ENCODE measurements at places on chromosomes 6 and 20.

- H3K4me3 ChIP-seq: no peak overlapping the region
- H3K27ac ChIP-seq: no peak overlapping the region
- no peak for DNase-seq
- H3K27me3 ChIP-seq: no peaks in the 10 kb centered on the region
- H3K4me1 ChIP-seq: no peaks in the 10 kb centered on the region
- H3K36me3 ChIP-seq: no peaks in the 10 kb centered on the region
Measured at GRCh38 chr6:35014786-35015185, 125.7 kb downstream of the ANKS1A start.

DNA sequence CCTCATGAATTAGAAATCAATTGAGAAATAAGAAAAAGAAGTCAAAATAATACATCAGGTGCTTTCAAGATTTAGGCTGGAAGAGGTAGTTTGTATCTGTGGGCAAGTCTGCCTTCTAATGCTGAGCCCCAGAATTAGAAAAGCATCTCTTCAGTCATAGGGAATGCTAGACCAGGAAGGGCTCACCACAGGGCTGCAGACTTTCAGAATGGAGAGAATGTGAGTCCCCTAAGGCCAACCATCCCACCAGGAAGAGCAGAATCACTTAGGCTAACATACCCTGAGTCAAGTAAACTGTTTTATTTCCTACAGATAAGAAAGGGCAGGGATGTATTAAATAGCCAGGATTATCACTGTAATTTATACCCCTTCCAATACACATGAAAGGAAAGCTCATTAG is 510.2 kb downstream of the RNF144B start:
- H3K36me3 ChIP-seq: no peaks in the 10 kb centered on the region
- no peak overlapping the region for H3K4me3 ChIP-seq
- DNase-seq: no peak

DNA sequence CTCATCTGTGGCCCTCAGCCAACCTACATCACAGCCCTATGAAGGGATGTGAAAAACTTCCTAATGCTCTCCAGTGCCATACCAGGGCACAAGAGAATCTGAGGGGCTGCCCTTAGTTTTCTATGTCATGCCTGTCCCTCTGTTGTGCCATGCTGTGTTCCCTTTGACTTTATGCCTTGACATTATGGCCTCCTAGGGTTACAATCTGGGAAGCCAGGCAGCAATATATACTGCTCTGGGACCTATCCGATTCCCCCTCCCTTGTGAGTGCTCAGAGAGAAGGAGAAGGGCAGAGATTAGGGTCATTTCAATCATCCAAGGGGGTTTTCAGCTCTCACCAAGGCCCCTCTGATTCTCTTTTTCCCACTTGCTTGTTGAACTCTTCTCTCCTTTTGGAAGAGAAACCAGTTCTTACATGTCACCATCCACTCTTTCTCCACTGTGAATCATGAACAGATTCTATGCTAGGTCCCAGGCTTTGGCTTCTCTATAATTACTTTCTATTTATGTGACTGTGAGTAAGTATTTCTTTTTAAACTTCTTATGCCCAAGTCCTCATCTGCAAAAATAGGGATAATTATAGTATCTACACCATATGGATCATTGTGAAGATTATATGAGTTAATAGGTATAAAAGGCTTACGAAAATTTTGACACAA is 14.2 kb upstream of the FRK start:
- H3K36me3 ChIP-seq: no peaks in the 10 kb centered on the region
- no peak for DNase-seq
- H3K4me3 ChIP-seq: no peak overlapping the region

- DNase-seq: no peak
- peaks cover 14% of the 10 kb centered on the region for H3K4me1 ChIP-seq
- no peak overlapping the region for H3K27ac ChIP-seq
Measured at GRCh38 chr6:78908621-78909020, 41.3 kb downstream of the IRAK1BP1 start.

DNA sequence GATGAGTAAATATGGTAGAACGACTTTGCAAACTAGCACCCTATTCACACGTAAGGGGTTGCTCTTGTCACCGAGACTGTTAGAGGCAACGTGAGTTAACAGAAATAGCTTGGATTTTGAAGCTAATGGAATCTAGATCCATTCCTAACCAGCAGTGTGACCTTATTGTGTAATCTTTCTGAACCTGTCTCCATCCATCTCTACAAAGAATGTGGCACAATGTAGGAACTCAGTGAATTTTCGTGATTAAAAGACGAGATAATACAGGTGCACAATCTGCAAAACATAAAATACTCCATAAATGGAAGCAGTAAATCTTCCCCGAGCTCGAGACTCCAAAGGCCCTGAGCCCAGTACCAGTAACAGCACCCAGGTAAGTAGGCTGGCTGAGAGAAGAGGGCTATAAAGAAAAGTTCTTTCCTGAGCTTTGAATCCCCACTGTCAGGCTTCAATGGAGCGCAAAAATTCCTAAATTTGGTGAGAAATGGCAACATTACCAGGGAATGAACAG is 801 bp upstream of the KIFC1 start:
- peaks cover 6% of the 10 kb centered on the region for H3K36me3 ChIP-seq
- H3K4me3 ChIP-seq: peak overlapping the region; percentile 81
- DNase-seq: no peak
- peak overlapping the region; percentile 90 for H3K27ac ChIP-seq
- H3K27me3 ChIP-seq: no peaks in the 10 kb centered on the region

- no peak overlapping the region for H3K4me3 ChIP-seq
- peaks cover 94% of the 10 kb centered on the region for H3K36me3 ChIP-seq
- no peaks in the 10 kb centered on the region for H3K27me3 ChIP-seq
- H3K27ac ChIP-seq: no peak overlapping the region
- H3K4me1 ChIP-seq: peaks cover 7% of the 10 kb centered on the region
- DNase-seq: no peak
Measured at GRCh38 chr20:45963059-45964005, 8.7 kb downstream of the ZNF335 start.

DNA sequence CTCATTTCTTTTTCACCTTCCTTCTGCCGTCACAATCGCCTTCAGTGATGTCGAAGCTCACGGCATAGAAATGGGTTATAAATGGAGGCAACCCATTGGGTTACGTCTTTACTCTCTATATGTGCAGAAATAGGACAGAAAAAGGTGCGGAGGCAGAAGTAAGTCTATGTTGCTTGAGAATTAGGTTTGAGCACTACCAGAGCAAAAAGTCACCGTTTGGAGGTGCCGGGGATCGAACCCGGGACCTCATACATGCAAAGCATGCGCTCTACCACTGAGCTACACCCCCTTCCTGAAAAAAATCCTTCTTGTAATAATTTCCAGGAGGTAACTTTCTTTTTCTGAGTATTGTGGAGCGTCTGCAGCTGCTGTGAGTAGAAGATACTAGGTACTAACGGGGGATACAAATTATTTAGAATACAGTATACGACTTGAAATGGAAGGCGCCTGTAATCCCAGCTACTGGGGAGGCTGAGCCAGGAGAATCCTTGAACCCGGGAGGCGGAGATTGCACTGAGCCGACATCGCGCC is 134.2 kb downstream of the TRIM27 start:
- peaks cover 10% of the 10 kb centered on the region for H3K4me1 ChIP-seq
- H3K36me3 ChIP-seq: peaks cover 26% of the 10 kb centered on the region
- no peak for DNase-seq
- H3K27me3 ChIP-seq: peaks cover 97% of the 10 kb centered on the region

DNA sequence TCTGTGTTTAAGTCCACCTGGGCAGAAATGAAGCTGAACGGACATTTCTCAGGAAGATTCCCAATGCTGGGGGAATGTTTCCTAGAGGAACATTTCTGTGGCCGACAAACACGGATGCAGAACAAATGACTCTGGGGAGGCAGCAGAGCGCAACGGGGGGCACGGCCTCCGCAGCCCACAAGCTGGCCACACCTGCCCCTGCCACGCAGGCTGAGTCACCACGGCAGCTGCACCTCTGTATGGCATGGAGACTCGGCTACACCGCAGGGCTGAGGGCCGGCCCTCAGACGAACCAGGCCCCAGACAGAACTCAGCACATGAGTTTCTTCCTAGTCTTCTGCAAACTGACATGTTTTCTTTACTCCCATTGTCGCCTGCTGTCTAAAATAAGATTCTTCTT is 10.0 kb upstream of the PRR18 start:
- H3K4me3 ChIP-seq: no peak overlapping the region
- H3K36me3 ChIP-seq: peaks cover 35% of the 10 kb centered on the region
- DNase-seq: no peak
- no peaks in the 10 kb centered on the region for H3K27me3 ChIP-seq
- H3K27ac ChIP-seq: no peak overlapping the region

- H3K4me1 ChIP-seq: no peaks in the 10 kb centered on the region
- H3K27me3 ChIP-seq: peaks cover 31% of the 10 kb centered on the region
- H3K36me3 ChIP-seq: no peaks in the 10 kb centered on the region
- no peak overlapping the region for H3K27ac ChIP-seq
Measured at GRCh38 chr6:7579851-7580250, 10.1 kb upstream of the SNRNP48 start.

DNA sequence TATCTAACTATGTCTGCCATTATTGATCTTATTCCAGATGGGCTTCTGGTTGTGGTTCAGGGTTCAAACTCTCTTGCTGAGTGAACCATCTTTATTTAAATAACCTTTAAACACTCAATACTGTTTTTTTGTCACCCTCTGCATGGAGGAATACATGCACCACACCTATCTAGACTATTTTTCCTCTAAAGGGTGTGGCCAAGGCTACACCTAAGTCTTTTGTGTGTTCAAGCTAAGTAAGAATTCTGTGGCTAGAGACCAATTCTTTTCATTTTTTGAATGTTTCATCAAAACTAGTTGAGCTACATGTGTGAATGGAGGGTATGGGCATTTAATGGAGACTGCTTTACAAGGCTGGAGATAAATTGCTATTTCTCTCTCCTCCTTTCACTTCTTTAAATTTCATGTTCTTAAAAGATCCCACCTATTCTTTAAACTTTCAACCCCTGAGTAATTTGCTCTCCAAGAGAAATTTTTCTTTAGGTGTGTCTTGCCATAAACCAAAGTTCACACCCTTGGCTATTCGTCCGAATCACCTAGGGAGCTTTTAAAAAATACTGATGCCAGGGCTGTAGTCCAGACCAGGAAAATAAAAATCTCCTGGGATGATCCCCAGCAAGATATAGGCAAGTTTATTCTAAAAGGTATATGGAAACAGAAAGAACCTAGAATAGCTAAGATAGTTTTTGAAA is 24.8 kb upstream of the MBOAT1 start:
- peak overlapping the region; percentile 41 for H3K27ac ChIP-seq
- H3K27me3 ChIP-seq: no peaks in the 10 kb centered on the region
- DNase-seq: no peak
- H3K4me1 ChIP-seq: no peaks in the 10 kb centered on the region

GRCh38 chr6:28782113-28782673 is 141.6 kb downstream of the TRIM27 start:
- no peak overlapping the region for H3K27ac ChIP-seq
- peaks cover 98% of the 10 kb centered on the region for H3K27me3 ChIP-seq
- no peak for DNase-seq
- H3K36me3 ChIP-seq: peaks cover 16% of the 10 kb centered on the region
- peaks cover 8% of the 10 kb centered on the region for H3K4me1 ChIP-seq

GRCh38 chr20:57615445-57615811 is 4.8 kb downstream of the ZBP1 start:
- H3K4me1 ChIP-seq: peaks cover 45% of the 10 kb centered on the region
- DNase-seq: no peak
- no peak overlapping the region for H3K27ac ChIP-seq
- H3K4me3 ChIP-seq: no peak overlapping the region
- H3K36me3 ChIP-seq: peaks cover 70% of the 10 kb centered on the region

- H3K4me3 ChIP-seq: no peak overlapping the region
- H3K27me3 ChIP-seq: no peaks in the 10 kb centered on the region
- H3K4me1 ChIP-seq: no peaks in the 10 kb centered on the region
- DNase-seq: no peak
Measured at GRCh38 chr20:15318682-15319081, 981.3 kb upstream of the FLRT3 start.

DNA sequence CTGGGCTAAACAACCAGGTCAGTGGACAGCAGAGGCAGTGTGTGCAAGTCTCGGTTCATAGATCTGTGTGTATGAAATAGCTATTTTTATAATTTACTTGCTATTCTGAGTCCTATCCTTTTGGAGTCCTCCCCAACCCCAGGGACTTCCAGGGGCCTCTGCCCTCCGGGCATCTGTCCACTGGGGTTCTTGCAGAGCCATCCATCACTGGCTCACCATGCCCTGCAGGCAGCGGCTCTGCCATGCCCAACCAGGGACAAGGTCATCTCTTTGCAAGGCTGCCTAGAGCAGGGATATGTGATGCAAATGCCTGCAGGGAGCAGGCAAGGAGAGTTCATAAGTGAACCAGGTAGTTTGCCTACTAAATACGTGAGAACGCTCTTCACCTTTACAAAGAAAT is 10.5 kb upstream of the BEND3 start:
- no peak for DNase-seq
- no peak overlapping the region for H3K4me3 ChIP-seq
- peaks cover 11% of the 10 kb centered on the region for H3K27me3 ChIP-seq
- no peak overlapping the region for H3K27ac ChIP-seq

GRCh38 chr6:169933839-169934698 is 182.6 kb downstream of the ERMARD start:
- H3K27me3 ChIP-seq: peaks cover 56% of the 10 kb centered on the region
- H3K4me3 ChIP-seq: no peak overlapping the region
- H3K4me1 ChIP-seq: no peaks in the 10 kb centered on the region
- no peaks in the 10 kb centered on the region for H3K36me3 ChIP-seq
- DNase-seq: no peak

DNA sequence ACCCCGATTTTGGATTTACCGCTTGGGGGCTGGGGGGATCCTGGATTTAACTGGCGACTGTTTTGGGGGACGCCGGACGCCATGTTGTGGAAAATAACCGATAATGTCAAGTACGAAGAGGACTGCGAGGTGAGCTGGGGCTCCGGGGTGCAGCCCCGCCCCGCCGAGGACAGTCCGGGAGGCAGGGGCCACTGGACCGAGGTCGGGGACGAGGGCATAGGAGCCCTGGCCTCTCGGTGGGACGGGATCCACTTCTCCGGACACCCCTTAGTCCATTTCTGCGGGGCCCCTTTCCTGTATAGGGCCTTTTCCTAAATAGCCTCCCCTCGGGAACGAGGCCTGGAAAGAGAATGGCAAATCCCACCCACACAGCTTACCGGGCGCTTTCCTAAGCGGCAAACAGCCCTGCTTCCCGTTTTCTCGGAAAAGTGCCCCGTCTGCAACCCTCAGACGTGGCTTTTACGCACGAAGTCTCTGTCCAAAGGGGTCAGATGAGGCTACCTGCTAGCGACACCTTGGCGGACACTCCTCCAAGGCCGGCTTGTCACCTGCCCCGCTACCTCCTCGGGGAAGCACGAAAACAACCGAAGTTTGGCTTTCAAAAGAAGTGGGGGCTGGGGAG is 469 bp downstream of the TFAP2C start:
- peaks cover 66% of the 10 kb centered on the region for H3K27me3 ChIP-seq
- no peak for DNase-seq
- H3K4me3 ChIP-seq: peak overlapping the region; percentile 58
- H3K4me1 ChIP-seq: peaks cover 5% of the 10 kb centered on the region
- H3K27ac ChIP-seq: no peak overlapping the region
- no peaks in the 10 kb centered on the region for H3K36me3 ChIP-seq

All from effector memory CD8-positive, alpha-beta T cell (primary cell).